ENCODE measurements at places on chromosomes 3 and 15. TPM values are rescaled to one million over a fixed set of nuclear protein-coding genes. Genes with fewer than 3 reads are reported as not detected.

DNA sequence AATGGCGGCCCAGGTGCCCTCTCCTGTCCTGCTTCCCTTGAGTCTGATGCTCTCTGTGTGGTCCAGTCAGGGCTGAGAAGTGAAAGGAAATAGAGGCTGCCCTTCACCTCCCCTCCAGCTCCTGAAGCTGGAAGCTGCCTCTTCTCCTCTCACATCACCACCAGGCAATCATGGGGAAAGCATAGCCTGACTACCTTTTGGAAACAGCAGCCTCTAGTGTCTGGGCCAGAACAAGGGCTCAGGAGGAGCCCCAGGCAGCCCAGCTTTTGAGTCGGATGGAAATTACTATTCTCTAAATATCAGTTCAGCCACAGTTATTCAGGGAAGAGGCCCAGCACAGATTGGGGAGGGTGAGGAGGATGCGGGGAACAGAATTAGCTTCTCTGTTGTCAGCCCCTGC, 43.3 kb upstream of the CCDC174 start:
- no peak for DNase-seq

DNA sequence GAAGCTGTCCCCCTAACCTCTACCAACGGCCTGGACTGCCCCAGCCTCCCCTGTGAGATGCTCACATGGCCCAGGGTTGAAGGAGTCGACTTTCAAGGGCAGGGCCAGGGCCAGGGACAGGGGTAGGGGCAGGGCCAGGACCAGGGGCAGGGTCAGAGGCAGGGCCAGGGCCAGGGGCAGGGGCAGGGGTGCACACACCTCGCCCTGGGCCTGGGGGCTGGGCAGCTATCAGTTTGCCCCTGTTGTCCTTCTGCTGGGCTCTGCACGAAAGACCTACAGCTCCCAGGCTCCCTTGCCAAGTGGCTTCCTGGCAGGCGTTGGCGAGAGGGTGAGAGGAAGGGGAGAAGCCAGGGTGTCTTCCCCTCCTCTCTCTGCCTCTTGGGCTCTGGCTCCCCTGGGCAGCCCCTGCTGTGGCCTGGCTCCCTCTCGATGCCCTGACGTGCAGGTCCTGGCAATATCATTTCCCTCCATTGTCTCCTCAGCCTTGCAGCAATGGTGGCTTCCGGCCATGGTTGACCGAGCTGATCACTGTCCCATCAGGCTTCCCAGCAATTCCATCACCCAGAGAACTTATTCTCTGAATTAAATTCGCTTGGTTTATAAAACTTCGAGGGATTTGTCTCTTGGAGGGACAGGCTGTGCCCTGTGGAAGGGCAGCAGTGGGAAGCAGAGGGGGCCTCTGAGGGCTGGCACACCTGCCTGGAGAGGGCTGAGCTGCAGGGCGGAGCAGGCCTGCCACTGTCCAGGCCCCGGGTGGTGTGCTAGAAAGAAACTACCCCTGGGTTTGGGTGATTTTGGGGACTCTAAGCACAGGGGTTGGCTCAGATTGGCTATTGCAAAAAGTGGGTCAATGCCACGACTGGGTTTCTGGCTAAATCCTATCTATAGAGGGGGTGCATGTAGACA, 13.9 kb downstream of the PRR23E start:
- no peak for DNase-seq

GRCh38 chr3:15433531-15433930, 6.1 kb downstream of the EAF1 start:
- no peak for DNase-seq

DNA sequence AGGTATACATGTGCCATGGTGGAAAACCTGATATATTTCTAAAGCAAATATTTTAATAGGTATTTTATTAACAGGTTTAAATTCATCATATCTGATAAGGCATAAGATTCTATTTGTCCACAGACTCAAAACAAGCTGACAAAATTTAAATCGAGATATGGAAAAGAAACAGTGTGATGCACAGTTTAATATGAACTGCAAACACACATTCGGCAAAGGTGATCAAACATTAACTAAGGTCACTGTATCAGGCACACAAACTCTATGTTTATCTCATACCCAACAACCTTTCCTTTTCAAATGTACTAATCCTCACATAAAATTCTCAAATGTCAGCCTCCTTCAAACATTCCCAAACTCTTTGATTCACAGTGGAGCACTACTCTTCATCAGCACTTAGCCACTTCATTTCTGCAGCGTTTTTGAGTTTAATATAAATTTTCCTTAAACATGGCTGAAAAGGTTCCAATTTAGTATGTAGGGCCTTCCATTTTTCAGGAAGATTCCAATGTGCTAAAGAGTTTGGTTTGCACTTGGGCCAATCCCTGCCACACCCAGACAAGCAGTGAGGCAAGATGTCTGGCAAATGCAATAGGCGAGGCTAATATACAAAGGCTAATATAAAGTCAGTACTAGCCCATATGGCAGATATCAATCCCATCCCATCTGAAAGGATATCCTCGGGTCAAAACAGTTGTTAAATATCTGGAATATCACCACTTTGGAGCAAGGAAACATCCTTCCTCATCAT, 84.6 kb downstream of the GBE1 start:
- DNase-seq, result no peak

DNA sequence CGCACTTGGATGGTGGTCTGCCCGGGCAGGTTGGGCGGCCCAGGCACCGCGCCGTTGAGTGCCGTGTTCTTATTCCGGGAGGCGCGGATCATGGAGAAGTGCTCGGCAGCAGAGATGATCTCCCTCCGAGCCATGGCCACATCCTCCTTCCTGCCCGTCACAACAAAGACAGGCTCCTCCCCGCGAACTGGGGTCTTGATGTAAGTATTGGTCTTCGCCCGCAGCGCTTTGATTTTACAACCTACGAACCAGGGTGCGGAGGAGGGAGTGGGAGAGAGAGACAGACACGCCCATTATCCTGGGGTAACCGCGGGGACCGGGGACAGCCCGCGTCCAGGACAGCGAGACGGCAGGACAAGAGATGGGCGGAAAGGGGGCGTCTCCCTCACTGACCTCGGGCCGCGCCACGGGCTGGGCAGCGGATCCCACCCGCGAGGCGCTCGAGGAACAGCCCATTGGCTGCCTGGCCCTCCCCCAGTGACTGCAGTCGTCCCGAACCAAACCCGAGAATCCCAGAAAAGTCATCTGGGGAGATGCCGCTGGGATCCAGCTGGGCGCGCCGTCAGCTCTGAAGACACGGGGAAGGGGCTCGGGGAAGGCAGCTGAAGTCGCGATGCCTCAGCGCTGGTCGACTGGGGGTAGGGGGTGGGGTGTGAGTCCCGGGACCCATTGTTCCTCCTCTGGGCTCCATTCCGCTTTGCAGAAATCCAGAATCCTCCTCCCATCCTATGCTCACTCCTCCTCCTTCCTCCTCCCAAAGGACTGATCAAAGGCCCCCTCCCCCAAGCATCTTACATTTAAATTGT, 1.2 kb downstream of the MEX3B start:
- DNase-seq, result peak; percentile 81

DNA sequence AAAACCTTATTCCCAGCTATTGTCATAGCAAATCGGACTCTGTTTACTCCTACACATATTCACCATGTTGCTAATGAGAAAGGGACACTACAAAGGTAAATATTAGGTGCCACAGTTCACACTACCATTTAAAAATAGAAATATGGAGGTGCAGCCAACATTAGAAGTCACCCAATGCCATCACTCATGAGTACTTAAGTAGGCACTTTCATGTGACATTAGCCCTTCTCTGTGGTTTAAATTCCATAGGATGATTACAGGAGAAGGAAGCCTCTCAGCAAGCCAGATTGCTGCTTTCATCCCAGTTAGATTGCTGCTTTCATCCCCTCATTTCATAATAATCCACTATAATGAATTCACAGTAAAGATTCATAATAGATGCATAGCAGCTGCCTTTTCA, 376.8 kb upstream of the ALCAM start:
- peak; percentile 1 for DNase-seq

- DNase-seq, result no peak
Observed at GRCh38 chr15:39313467-39313866, 267.4 kb upstream of the THBS1 start.

DNA sequence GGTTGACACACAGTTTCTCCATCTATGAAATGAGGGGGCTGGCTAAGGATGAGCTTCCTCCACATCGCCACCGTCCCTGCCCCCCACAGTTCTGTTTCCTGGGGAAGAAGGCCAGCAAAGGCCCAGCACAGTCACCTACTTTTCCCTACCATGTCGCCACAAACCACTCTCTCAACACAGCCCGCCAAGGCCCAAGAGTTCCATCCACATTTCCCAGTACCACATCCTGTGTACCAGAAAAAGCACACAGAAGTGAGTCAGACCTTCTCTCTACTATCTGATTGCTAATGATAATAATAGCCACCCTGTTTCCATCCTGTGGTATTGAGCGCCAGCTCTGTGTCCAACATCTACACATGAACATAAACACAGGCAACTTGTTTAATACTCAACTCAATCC, 30.3 kb upstream of the C15orf39 start:
- peak; percentile 90 for DNase-seq

- DNase-seq, result no peak
Observed at GRCh38 chr3:72151465-72152238, 366.7 kb upstream of the PROK2 start.

- no peak for DNase-seq
Observed at GRCh38 chr3:109442531-109442930, 105.2 kb upstream of the DPPA4 start.

Gene SERINC4
- total RNA-seq, result not detected

Data from IMR-90 (cell line).